Esophagus muscularis mucosa (tissue), 4 donors: ENCODE measurements at places on chromosomes 3 and 15. TPM values are rescaled to one million over a fixed set of nuclear protein-coding genes. Genes with fewer than 3 reads are reported as not detected.

DNA sequence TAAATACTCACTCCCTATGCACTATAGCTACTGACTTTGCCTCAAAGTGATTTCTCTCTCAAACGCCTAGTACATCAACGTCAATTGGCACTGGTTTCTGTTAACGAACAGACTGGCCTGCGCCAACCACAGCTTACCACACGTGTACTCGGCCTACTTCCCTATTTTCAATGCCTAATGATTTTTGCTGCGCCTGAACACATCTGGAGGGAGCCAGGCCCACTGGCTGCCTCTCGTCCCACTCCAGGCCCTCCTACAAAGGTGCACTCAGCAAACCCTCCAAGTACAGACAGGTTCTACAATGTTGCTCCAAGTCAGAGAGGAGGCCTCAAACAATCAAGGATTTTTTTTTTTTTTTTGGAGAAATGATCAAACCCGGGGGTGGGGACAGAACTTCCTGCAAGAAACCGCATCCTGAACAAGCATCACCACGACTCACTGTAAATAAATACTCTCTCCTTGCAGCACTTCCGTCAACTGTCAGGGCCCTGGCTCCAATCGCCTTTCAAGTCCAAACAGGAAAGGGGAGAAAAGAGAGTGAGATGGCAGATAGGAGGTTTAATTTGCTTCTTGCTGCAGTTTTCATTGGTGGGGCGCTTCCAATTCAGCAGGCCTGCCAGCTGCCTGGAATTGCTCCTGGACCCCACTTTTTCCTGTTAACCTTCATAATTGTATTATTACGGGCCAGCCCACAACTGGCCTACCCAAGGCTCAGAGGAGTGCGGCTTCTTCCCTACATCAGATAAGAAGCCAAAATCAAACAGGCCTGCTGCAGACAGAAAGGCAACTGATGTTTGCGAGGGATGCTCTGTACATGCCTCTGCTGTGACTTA, 139.3 kb downstream of the FOXP1 start:
- no peak for DNase-seq
- peaks cover 88% of the 10 kb centered on the region for H3K4me1 ChIP-seq
- no peak overlapping the region for H3K4me3 ChIP-seq
- no peaks in the 10 kb centered on the region for H3K27me3 ChIP-seq
- peak overlapping the region; percentile 56 for H3K27ac ChIP-seq

GRCh38 chr3:71180524-71180923, 403.0 kb downstream of the FOXP1 start:
- no peak for DNase-seq
- H3K36me3 ChIP-seq = no peaks in the 10 kb centered on the region
- H3K4me3 ChIP-seq = no peak overlapping the region
- no peak overlapping the region for H3K27ac ChIP-seq

DNA sequence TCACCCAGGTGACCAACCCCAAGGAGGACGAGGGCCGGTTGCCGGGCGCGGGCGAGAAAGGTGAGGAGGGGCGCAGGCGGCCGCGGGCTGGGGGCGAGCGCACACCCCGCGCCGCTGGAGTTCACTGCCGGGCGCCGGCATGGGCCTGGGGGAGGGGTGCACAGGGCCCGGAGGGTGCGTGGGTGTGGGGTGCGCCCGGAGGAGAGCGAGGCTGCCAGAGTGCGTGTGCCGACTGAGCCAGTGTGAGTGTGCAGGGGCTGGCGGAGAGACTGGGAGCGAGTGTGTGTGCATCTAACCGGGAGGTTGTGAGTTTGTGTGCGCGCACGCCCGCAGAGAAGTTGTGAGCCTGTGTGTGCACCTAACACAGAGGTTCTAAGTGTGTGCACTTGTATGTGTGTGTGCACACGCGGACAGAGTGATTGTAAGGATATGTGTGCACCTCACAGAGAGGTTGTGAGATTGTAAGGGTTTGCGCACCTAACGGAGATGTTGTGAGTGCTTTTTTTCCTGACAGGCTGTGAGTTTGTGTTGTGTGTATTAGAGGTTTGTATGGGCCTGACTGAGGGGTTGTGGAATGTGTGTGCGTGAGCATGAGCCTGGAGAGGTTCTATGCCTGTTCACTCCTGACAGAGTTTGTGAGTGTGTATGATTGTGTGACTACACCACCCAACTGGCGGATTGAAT, 681 bp downstream of the CTDSPL start:
- peak overlapping the region; percentile 90 for H3K27ac ChIP-seq
- no peak for DNase-seq
- H3K27me3 ChIP-seq = no peaks in the 10 kb centered on the region
- no peaks in the 10 kb centered on the region for H3K36me3 ChIP-seq
- H3K4me3 ChIP-seq = peak overlapping the region; percentile 80
- H3K4me1 ChIP-seq = peaks cover 57% of the 10 kb centered on the region

- peaks cover 11% of the 10 kb centered on the region for H3K4me1 ChIP-seq
- no peak overlapping the region for H3K4me3 ChIP-seq
- no peak overlapping the region for H3K27ac ChIP-seq
- no peaks in the 10 kb centered on the region for H3K27me3 ChIP-seq
These were observed 78.3 kb downstream of the EEFSEC start for GRCh38 chr3:128231606-128232005.

DNA sequence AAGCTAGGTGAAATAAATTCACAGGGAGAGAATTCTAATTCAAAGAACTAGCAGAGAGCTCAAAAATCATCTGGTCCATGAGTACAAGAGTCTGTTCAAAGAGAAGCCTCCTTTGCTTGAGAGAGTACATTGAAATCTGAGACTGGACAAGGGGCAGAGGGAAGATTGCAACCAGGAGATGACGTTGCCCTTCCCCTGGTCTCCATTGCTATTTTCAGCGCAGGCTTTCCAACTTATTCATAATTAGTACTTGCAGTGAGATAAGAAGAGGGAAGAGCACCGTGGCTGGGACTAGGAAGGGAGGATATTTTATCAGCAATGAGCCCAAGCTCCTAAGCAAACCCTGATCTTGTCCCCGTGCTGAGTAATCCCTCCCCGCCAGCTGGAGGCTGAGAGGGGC, 251.8 kb upstream of the RORA start:
- no peaks in the 10 kb centered on the region for H3K4me1 ChIP-seq
- H3K27me3 ChIP-seq = no peaks in the 10 kb centered on the region
- H3K4me3 ChIP-seq = no peak overlapping the region
- no peak overlapping the region for H3K27ac ChIP-seq

CCDC80 gene
- 213 TPM for total RNA-seq

DNA sequence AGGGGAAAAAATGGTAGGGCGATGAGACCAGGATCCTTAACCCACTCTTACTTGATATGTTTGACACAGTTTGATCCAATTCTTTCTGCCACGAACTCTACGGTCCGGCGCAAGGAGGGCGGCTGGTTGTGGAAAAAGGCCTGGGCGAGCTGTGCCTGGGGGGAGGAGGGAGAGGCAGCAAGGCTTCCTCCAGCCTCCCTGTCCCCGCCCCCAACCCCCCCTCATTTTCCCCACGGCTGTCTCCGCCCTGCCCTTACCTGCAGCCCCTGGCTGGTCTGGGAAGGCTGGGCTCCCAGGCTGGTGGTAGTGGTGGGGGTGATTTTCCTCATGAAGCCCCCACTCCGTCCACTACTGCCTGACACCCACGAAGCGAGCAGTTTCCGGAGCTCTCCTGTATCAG, 8.0 kb downstream of the CDAN1 start:
- DNase-seq = no peak
- H3K27ac ChIP-seq = no peak overlapping the region
- no peaks in the 10 kb centered on the region for H3K27me3 ChIP-seq
- H3K4me1 ChIP-seq = peaks cover 26% of the 10 kb centered on the region

KBTBD13 gene
- total RNA-seq = not detected

ALG1L2 gene
- total RNA-seq = not detected

FBXO40 gene
- not detected for total RNA-seq

DNA sequence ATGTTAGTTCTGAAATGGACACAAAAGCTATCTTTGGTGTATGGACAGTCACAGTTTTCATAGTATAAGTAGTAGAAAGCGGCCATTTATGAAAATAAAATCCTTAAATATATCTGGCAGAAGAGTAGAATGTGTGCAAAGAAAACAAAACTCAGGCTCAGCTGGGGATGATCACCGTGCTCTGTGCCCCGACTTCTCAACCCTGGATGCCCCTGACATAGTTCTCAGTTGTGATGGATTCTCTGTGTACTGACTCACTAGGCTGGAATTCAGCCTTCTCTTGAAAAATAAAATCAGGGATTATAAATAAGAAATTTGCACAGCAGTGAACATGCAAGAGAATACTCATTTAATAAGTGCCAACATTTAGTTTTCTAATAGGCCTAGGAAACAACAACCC, 925.1 kb upstream of the NR2F2 start:
- H3K4me3 ChIP-seq = no peak overlapping the region
- no peaks in the 10 kb centered on the region for H3K4me1 ChIP-seq
- no peak for DNase-seq
- no peak overlapping the region for H3K27ac ChIP-seq
- no peaks in the 10 kb centered on the region for H3K36me3 ChIP-seq
- no peaks in the 10 kb centered on the region for H3K27me3 ChIP-seq

GOLGA6L10 gene
- 0.71 TPM for total RNA-seq

DNA sequence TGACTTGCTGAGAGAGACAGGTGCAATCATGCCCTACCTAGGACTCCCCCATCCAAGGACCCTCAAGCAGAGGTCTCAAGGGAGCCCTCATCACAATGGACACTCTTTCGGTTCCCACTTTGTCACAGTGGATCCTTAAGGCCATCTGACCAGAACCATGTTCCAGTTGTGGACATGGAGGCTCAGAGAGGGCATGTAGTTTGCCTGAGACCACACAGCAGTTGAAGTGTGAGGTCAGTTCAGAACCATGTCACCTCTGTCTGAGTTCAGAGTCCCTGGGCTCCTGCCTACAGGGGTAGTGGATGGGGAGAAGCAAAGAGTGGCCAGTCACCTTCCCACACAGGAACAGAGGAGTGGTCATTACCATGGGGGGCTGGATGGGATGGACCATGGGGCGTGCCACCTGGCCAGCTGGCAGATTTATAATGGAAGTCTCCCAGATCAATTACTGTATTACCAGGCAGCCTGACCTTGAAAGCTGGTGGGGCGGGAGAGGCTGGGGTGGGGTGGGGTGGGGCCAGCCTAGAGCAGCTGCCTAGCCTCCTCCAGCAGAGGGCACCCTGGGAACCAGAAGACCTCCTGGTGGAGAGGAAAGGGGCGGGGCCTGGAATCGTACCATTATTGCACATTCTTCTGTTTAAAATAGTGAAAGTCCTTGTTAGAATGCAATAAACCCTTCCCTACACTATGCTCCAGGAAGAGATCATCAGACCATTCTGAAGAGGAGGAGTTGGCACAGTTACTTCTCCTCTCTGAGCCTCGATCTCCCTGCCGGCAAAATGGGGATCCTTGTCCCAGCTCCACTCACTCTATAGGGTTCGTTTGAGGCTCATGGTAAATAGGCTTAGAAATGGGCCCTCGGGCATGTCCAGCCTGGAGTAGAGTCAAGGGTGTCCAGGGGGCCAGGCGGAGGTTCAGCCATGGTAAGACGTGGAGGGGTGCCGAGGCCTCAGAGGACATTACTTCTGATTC, 26.9 kb upstream of the LINGO1 start:
- no peaks in the 10 kb centered on the region for H3K27me3 ChIP-seq
- H3K27ac ChIP-seq = no peak overlapping the region
- H3K36me3 ChIP-seq = no peaks in the 10 kb centered on the region
- DNase-seq = no peak
- H3K4me3 ChIP-seq = no peak overlapping the region

PARP6 gene
- 50.0 TPM for total RNA-seq

PYGO1 gene
- 16.8 TPM for total RNA-seq

DNA sequence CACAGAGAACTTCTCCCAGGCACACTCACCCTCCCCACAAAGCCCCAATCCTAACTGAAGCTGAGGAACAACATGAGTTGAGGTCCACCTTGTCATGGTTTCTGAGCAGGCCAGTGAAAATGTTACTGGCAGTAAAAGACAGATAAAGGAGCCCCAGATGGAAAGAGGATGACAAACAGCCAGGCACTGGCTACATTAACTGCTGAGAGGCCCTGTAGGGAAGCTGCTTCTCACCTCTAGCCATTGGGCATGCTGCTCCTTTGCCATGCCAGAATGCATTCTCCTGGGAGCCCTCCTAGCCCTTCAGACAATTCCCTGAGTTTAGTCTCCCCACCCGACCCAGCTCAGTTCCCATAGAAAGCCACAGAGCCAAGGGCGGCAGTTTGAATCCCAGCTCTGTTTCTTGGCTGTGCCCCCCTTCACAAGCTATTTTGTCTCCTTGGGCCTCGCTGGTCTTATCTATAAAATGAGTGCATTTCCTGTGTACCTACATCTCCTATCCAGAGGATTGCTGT, 60.5 kb downstream of the LMCD1 start:
- no peaks in the 10 kb centered on the region for H3K27me3 ChIP-seq
- H3K4me3 ChIP-seq = no peak overlapping the region
- no peak overlapping the region for H3K27ac ChIP-seq

SCAANT1 gene
- not detected for total RNA-seq

- H3K27me3 ChIP-seq = no peaks in the 10 kb centered on the region
- no peaks in the 10 kb centered on the region for H3K36me3 ChIP-seq
- DNase-seq = no peak
These were observed 170.2 kb downstream of the KCNMB2 start for GRCh38 chr3:178706411-178706810.

DNA sequence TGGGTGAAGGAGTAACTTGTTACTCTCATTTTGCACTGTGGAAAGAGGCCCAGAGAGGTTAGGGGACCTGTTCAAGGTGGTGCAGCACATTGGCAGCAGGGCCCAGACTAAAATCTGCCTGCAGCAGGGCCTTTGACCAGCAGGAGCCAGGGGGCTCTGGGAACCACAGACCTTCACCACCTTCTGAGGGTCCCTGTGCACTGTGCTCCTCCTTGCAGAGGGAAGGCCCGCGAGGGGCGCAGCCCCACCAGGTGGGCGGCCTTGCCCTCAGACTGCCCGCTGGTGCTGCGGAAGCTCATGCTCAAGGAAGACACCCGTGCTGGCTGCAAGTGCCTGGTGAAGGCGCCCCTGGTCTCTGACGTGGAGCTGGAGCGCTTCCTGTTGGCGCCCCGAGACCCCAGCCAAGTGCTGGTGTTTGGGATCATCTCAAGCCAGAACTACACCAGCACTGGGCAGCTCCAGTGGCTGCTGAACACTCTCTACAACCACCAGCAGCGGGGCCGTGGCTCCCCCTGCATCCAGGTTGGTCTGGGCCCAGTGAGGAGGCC, 61.5 kb upstream of the FGD5 start:
- DNase-seq = peak; percentile 89
- H3K27ac ChIP-seq = no peak overlapping the region
- H3K36me3 ChIP-seq = no peaks in the 10 kb centered on the region
- H3K4me1 ChIP-seq = no peaks in the 10 kb centered on the region
- H3K4me3 ChIP-seq = no peak overlapping the region

CLRN1 gene
- total RNA-seq = not detected

SLC28A1 gene
- not detected for total RNA-seq

DNA sequence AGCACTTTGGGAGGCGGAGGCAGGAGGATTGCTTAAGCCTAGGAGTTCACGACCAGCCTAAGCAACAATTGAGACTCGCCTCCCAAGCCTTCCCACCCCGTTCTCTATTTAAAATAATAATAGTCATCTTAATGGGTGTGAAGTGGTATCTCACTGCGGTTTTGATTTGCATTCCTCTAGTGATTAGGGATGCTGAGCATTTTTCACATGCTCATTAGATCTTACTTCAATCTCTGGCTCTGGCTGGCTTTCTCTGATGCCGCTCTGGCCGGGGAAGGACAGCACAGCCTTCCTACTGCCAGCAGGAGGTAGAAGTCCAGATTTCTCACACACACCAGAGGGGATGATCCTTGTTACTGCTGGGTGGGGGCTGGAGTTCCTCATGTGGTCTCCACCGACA, 7.4 kb upstream of the EIF4A2 start:
- no peaks in the 10 kb centered on the region for H3K36me3 ChIP-seq
- no peak for DNase-seq
- H3K4me3 ChIP-seq = no peak overlapping the region

TPRG1 gene
- 4.3 TPM for total RNA-seq

GXYLT2 gene
- 9.8 TPM for total RNA-seq

GRCh38 chr15:94287794-94288246, 56.5 kb downstream of the MCTP2 start:
- H3K4me3 ChIP-seq = no peak overlapping the region
- H3K27me3 ChIP-seq = no peaks in the 10 kb centered on the region
- H3K4me1 ChIP-seq = no peaks in the 10 kb centered on the region
- DNase-seq = no peak
